Uterine smooth muscle cell (primary cell): ENCODE measurements at places on chromosomes 16 and 17. TPM values are rescaled to one million over a fixed set of nuclear protein-coding genes. Genes with fewer than 3 reads are reported as not detected.

The NOTUM gene
- total RNA-seq: under 0.01 TPM in 2 replicates

The MT1F gene
- 0.22 TPM in 1 of 2 replicates, not detected in the other for total RNA-seq

The ZNF423 gene
- total RNA-seq: 0.44 and 0.62 TPM in 2 replicates

The MTSS2 gene
- 15.6 and 22.7 TPM in 2 replicates for total RNA-seq

The TBC1D3C gene
- total RNA-seq: not detected in 2 replicates
